ENCODE measurements at places on chromosomes 12 and 14.

GRCh38 chr12:45762185-45763110, 32.9 kb downstream of the ARID2 start:
- no peak for DNase-seq

DNA sequence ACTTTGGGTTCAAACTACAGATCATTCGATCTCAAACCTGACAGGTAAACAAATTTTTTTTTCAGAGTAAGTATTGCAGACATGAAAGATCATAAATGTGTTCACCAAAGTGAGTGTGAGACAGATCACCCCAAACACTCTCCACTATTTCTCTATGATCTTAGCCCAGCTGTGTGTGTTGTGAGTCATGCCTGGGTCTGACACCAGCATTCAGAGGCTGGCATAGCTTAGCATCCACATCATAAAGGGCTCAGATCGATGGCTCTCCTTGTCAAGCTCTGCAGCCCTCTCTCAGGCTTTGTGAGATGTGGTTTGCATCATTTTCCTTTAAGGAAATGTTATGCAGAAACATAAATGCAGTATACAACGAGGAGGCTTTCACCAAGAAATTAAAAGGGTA, 164.9 kb downstream of the ETV6 start:
- DNase-seq: no peak

DNA sequence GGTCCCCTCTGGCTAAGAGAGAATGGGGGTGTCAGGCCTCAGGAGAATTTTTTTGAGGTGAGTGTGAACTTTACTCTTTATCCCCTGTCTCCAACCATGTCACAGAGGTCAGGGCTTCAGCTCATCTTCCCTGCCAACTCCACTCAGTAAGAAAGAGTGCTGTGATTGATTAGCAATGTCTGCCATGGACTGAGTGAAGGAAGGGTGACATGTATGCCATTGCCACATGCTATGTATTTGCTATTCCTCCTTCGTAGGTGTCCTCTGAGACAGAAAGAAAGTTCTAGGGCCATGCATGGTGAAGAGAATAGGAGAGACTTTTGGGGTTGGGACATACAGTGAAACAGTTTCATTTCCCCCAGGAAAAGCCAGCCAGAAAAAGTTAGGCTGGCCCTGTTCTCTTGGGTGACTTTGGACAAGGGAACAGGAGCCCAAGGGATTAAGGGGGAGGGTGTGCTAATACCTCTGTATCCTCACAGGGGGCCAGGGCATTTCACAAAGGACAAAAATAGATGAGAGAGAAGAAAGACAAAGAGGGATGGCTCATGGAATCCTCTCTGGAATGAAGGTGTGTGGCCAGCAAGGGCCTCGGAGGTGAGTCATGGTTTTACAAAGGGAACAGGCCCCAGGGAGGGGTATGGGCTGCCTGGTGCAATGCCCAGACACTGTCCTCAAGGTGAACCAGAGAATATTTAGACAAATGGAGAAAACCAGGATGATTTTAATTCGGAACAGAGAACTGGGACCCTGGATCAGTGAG, 13.9 kb upstream of the MYL2 start:
- no peak for DNase-seq

DNA sequence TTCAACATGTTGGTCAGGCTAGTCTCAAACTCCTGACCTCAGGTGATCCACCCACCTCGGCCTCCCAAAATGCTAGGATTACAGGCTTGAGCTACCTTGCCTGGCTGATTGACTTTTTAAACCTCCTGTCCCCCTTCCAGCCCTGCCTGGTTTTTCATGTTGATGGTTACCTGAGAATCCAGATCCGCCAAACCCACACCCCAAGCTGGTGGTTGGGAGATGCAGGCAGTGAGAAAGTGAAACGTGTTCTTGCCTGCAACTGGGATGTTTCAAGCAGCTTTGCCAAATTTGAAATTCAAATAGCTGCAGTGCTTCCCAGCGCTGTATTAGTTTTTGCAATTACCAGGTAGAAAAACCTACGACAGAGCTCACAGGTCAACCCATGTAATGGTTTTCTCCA, 238.3 kb upstream of the PWP1 start:
- DNase-seq: no peak

GRCh38 chr12:80415466-80415865, 28.6 kb upstream of the PTPRQ start:
- no peak for DNase-seq

GRCh38 chr14:68941820-68942219, 37.3 kb downstream of the ACTN1 start:
- DNase-seq: no peak

DNA sequence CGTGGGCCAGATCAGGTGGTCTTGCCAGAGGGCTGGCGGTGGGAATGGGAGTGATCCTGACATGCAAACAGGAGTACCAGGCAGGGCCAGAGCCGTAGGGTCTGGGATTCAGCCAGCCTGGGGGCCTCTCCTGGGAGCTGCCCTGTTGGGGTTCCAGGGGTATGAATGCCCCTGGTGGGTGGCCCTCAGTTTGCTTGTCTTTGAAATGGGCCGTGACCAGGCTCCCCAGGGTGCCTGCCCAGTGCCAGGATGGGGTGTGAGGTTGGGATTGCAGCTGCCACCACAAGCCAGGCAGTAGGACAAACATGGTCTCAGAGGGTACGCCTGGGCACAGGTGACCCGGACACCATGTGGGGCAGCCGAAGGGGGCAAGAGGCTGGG, 168.8 kb downstream of the KIF26A start:
- no peak for DNase-seq

GRCh38 chr12:113475451-113476175, 3.9 kb upstream of the LHX5 start:
- DNase-seq: no peak

- no peak for DNase-seq
Observed at GRCh38 chr14:65555358-65555757, 142.8 kb downstream of the FUT8 start.

DNA sequence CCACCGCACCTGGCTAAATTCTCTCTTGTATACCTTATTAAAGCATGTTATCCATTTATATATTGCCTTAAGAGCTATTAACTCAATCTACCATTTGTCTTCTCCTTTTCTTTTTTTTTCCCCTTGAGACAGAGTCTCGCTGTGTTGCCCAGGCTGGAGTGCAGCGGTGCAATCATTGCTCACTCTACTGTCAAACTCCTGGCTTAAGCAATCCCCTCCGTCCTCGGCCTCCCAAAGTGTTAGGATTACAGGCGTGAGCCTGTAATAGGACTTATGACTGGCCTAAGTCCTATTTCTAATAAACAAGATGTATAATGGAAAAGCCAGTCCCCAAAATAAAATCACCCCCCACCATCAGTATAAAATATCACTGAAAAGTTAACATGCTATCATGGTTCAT, 14.4 kb downstream of the SNX6 start:
- DNase-seq: no peak

DNA sequence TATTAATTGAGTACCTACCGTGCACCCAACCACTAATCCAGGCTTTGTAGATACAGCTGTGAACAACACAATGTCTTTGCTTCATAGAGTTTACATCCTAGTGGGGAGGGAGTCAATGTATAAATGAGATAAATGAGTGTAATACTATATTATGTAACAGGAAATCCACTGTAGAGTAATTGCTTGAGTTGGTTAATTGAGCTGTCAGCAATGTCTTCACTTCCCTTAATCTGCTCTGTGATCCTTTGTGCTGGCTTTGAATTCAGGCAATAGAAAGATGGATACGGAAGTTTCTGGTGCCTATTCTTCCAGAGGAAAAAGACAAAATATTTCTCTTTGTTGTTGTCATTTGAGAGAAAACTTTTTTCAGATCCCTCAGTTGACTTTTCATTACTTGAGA, 104.0 kb upstream of the SLC16A7 start:
- DNase-seq: no peak

GRCh38 chr14:67569011-67569650, 30.9 kb downstream of the PIGH start:
- no peak for DNase-seq

DNA sequence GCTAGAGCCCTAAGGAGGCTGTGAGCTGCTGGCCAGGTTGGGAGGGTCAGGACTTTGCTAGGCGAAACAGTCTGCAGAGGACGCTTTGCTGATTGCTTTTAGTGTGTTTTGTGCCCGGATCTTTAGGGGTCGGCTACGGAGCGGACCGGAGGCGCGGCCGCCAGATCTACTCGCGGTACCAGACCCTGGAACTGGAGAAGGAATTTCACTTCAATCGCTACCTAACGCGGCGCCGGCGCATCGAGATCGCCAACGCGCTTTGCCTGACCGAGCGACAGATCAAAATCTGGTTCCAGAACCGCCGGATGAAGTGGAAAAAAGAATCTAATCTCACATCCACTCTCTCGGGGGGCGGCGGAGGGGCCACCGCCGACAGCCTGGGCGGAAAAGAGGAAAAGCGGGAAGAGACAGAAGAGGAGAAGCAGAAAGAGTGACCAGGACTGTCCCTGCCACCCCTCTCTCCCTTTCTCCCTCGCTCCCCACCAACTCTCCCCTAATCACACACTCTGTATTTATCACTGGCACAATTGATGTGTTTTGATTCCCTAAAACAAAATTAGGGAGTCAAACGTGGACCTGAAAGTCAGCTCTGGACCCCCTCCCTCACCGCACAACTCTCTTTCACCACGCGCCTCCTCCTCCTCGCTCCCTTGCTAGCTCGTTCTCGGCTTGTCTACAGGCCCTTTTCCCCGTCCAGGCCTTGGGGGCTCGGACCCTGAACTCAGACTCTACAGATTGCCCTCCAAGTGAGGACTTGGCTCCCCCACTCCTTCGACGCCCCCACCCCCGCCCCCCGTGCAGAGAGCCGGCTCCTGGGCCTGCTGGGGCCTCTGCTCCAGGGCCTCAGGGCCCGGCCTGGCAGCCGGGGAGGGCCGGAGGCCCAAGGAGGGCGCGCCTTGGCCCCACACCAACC, 1.5 kb downstream of the HOXC6 start:
- no peak for DNase-seq
